Activated CD4-positive, alpha-beta T cell treated with anti-CD3 and anti-CD28 coated beads, Interleukin-2, amount 10 ng/mL, durations not matched to agents 7 days and 5 days (primary cell): ENCODE measurements at places on chromosomes 1 and 21. TPM values are rescaled to one million over a fixed set of nuclear protein-coding genes. Genes with fewer than 3 reads are reported as not detected.

WDTC1 gene
- 33.3 TPM for total RNA-seq

TFF3 gene
- total RNA-seq, result not detected

GRCh38 chr1:158285756-158286241 is 3.9 kb upstream of the CD1C start:
- no peaks in the 10 kb centered on the region for H3K36me3 ChIP-seq
- DNase-seq, result no peak
- peaks cover 4% of the 10 kb centered on the region for H3K27me3 ChIP-seq
- peaks cover 20% of the 10 kb centered on the region for H3K4me1 ChIP-seq
- peak overlapping the region; percentile 51 for H3K27ac ChIP-seq

- H3K36me3 ChIP-seq, result no peaks in the 10 kb centered on the region
- no peak overlapping the region for H3K4me3 ChIP-seq
- no peaks in the 10 kb centered on the region for H3K4me1 ChIP-seq
- H3K27ac ChIP-seq, result no peak overlapping the region
- DNase-seq, result no peak
These were observed 120.3 kb downstream of the ZBTB18 start for GRCh38 chr1:244171241-244171985.

- DNase-seq, result no peak
- no peak overlapping the region for H3K27ac ChIP-seq
- no peak overlapping the region for H3K4me3 ChIP-seq
- peaks cover 32% of the 10 kb centered on the region for H3K4me1 ChIP-seq
- H3K27me3 ChIP-seq, result no peaks in the 10 kb centered on the region
These were observed 61.1 kb downstream of the SIK1 start for GRCh38 chr21:43365611-43366426.

DNA sequence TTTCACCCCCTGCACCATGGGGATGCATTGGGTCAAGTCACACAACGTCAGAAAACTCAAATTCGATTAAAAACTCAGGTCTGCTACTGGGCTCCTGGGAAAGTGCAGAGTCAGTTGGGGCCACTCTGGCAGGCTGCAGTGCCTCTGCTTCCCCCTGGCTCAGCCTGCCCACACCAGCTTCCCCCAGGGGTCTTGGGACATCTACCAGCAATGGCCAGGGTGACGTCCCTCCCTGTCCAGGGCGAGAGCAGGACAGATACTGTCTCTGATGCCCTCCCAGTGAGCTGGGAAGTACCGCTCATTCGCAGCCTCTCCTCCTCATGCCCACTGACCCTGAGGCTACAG is 106.2 kb upstream of the COL6A1 start:
- peaks cover 1% of the 10 kb centered on the region for H3K27me3 ChIP-seq
- no peaks in the 10 kb centered on the region for H3K36me3 ChIP-seq
- H3K27ac ChIP-seq, result no peak overlapping the region
- no peak for DNase-seq
- H3K4me3 ChIP-seq, result no peak overlapping the region
- H3K4me1 ChIP-seq, result peaks cover 6% of the 10 kb centered on the region

- no peak for DNase-seq
- no peaks in the 10 kb centered on the region for H3K36me3 ChIP-seq
- no peaks in the 10 kb centered on the region for H3K27me3 ChIP-seq
- H3K27ac ChIP-seq, result no peak overlapping the region
These were observed 93.6 kb downstream of the NFIA start for GRCh38 chr1:61175976-61176375.

AMY1A gene
- not detected for total RNA-seq

DNA sequence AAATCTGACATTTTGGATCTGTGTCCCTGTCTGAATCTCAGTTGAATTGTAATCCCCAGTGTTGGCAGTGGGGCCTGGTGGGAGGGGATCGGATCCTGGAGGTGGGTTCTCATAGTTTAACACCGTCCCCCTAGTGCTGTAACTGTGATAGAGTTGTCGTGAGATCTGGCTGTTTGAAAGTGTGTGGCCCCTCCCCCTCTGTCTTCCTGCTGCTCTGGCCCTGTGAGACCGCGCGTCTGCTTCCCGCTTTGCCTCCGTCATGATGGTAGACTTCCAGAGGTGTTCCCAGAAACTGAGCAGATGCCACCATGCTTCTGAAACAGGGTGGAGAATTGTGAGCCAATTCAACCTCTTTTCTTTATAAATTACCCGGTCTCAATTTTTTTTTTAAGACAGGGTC is 25.0 kb downstream of the AGPAT3 start:
- H3K4me3 ChIP-seq, result no peak overlapping the region
- H3K27me3 ChIP-seq, result no peaks in the 10 kb centered on the region
- H3K36me3 ChIP-seq, result peaks cover 33% of the 10 kb centered on the region
- peaks cover 61% of the 10 kb centered on the region for H3K4me1 ChIP-seq

DNA sequence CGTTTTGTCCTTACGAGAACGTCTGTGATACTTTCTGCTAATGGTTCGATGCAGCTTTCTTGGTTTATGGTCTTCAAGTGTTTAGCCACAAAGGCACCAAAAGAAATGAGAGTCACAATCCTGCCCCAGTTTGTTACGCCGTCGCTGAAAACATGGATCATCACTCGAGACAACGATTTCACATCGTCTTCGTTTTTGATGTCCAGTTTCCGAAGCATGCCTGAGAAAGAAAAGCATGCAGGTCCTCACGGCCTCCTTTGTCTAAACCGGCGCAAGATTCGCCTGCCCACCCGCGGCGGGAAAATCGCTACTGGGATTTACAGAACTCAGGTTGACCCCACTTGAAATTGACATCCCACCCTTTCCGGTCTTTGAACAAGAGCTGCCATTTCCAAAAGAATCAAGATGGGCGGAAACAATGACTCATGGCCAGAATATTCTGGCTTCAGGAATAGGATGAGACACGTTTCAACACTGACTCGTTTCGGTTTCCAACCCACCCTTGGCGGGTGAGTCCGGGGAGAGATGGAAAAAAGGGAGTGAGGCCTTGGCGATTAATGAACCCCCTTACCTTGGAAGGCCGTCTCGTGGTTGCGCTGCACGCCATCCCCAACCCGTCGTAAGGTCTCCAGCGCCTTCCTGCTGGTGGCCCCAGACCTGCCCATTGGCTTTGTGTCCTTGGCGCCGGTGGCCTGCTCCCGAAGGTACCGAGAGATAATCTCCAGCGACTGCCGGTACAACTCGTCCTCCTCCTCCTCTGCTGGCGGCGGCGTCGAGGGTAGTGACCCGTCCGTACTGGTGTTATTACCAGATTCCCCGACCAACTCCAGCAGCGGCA is 919 bp downstream of the MCL1 start:
- H3K36me3 ChIP-seq, result peaks cover 61% of the 10 kb centered on the region
- DNase-seq, result peak; percentile 61
- no peaks in the 10 kb centered on the region for H3K27me3 ChIP-seq
- peak overlapping the region; percentile 98 for H3K27ac ChIP-seq
- H3K4me3 ChIP-seq, result peak overlapping the region; percentile 99
- peaks cover 30% of the 10 kb centered on the region for H3K4me1 ChIP-seq

GRCh38 chr1:90414201-90414600 is 302.9 kb downstream of the BARHL2 start:
- no peaks in the 10 kb centered on the region for H3K36me3 ChIP-seq
- H3K4me1 ChIP-seq, result no peaks in the 10 kb centered on the region
- no peak overlapping the region for H3K4me3 ChIP-seq
- no peak overlapping the region for H3K27ac ChIP-seq
- no peaks in the 10 kb centered on the region for H3K27me3 ChIP-seq

DNA sequence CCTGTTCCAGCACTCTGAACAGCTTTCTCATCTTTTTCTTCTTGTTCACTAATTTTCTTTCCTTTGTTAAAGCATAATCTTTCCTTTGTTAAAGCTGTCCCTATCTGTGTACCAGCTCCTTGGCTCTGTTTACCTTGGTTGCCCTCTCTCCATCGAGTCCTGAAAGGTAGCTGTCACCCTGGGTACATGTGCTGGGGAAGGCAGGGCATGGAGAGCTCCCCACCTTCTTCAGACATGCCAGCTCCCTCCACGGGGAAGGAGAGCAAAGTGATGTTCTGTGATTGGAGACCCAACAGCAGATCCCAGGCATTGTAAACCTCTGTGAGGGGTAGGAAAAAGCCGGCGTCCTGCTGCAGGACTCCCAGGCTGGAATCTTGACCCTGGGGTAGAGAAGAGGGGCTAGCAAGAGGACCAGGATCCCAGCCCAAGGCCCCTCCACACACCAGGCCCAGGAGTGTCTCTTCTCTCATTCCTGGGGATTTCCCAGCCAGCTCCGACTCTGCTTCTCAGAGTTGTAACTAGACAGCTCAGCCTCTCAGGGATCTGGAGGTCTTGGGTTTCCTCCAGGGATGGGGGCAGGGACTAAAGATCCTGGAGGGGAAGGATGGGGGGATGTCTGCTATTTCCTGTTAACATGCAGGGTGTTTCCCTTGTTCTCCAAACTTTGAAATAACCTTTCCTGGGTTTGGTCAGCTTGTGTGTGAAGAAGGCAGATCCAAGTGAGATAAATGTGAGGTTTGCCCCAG is 34.4 kb downstream of the TMCC2 start:
- no peak for DNase-seq
- peaks cover 17% of the 10 kb centered on the region for H3K4me1 ChIP-seq
- peaks cover 4% of the 10 kb centered on the region for H3K27me3 ChIP-seq
- H3K36me3 ChIP-seq, result no peaks in the 10 kb centered on the region
- no peak overlapping the region for H3K27ac ChIP-seq

DNA sequence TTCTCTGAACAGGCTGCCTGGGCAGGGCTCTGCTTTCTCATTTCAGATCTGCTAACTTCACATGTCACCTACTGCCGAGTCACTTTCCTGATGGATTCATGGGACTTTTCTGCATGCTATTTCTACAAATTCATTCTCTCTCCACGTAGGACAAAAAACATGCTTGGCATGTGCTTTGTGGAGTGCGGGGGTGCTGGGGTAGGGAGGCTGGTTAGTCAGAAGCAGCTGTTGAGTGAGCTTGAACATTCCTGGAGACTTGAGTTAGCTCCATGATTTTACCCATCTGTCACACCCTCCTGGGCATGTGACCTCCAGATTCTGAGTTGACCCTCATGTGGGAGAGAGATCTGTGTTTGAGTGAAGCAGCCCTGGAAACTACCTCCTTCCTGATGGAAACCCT is 71.4 kb downstream of the UCK2 start:
- no peaks in the 10 kb centered on the region for H3K36me3 ChIP-seq
- no peak overlapping the region for H3K4me3 ChIP-seq
- peaks cover 21% of the 10 kb centered on the region for H3K4me1 ChIP-seq
- H3K27ac ChIP-seq, result no peak overlapping the region
- DNase-seq, result no peak
- H3K27me3 ChIP-seq, result no peaks in the 10 kb centered on the region

DNA sequence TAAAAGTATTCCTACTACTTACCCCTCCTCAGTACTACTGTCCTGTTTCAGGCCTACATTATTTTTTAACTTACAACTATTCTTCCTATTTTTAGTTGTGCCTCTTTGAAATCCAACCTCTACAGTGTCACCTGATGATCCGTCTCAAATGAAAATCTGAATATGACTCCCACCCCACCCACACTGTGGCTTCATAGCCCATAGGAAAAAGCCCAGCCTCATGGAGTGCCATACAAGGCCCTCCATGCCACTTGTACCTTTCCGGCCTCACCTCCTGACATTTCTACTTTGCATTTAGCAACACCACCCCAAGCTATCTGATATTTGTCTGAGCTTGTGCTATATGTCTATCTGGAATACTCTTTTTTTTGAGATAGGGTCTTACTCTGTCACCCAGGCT is 49.3 kb downstream of the TRAF5 start:
- no peak overlapping the region for H3K27ac ChIP-seq
- peaks cover 48% of the 10 kb centered on the region for H3K36me3 ChIP-seq
- H3K4me1 ChIP-seq, result peaks cover 16% of the 10 kb centered on the region
- H3K4me3 ChIP-seq, result no peak overlapping the region
- DNase-seq, result no peak

IGSF3 gene
- 0.35 TPM for total RNA-seq

RXFP4 gene
- total RNA-seq, result not detected

- DNase-seq, result no peak
- no peaks in the 10 kb centered on the region for H3K36me3 ChIP-seq
- H3K4me1 ChIP-seq, result peaks cover 23% of the 10 kb centered on the region
- peaks cover 3% of the 10 kb centered on the region for H3K27me3 ChIP-seq
These were observed 548 bp upstream of the MFSD2A start for GRCh38 chr1:39954324-39954869.

RCSD1 gene
- 152 TPM for total RNA-seq

DNA sequence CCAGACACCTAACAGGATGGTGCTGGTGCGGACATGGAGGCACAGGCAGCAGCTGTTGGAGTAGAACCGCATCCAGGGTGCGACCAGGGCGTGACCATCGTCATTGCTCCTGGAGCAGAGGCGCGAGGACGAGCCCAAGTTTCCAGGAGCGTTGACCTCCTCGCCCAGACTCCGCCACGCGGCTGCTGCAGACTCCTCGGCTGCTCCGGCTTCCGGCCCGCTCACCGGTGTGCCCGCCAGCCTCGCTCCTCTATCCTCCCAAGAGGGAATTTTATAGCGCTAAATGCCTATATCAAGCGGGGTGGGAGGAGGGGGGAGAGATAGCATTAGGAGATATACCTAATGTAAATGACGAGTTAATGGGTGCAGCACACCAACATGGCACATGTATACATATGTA is 5.3 kb upstream of the S100A12 start:
- DNase-seq, result no peak
- H3K36me3 ChIP-seq, result no peaks in the 10 kb centered on the region
- H3K27me3 ChIP-seq, result peaks cover 40% of the 10 kb centered on the region
- H3K4me3 ChIP-seq, result no peak overlapping the region
- H3K4me1 ChIP-seq, result peaks cover 2% of the 10 kb centered on the region

GRCh38 chr1:201656311-201657032 is 117.5 kb downstream of the NAV1 start:
- H3K27me3 ChIP-seq, result peaks cover 6% of the 10 kb centered on the region
- H3K27ac ChIP-seq, result no peak overlapping the region
- no peaks in the 10 kb centered on the region for H3K36me3 ChIP-seq

DNA sequence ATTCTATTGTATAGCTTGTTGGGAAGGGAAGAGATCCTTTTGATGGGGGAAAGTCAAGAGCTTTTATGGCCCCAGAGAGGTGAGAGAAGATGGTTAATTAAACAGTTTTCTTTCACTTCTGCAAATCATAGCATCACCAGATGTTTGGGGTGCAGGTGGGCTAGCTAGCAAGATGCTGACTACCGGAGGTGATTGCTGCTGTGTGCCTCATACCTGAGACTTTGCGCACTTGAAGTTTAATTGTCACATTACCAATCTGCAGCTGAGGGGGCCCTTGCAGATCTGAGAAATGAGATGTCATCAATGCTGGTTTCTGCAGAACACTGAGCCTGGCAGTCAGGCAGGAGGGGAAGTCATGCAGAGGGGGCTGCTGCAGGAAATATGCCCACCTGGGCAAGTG is 73.9 kb downstream of the SNRPE start:
- H3K36me3 ChIP-seq, result no peaks in the 10 kb centered on the region
- peaks cover 15% of the 10 kb centered on the region for H3K27me3 ChIP-seq
- peaks cover 7% of the 10 kb centered on the region for H3K4me1 ChIP-seq
